Stimulated activated CD4-positive, alpha-beta T cell treated with anti-CD3 and anti-CD28 coated beads, Interleukin-4, amount 100 ng/mL, for 4 hours (primary cell): ENCODE measurements at places on chromosomes 2 and 18.

DNA sequence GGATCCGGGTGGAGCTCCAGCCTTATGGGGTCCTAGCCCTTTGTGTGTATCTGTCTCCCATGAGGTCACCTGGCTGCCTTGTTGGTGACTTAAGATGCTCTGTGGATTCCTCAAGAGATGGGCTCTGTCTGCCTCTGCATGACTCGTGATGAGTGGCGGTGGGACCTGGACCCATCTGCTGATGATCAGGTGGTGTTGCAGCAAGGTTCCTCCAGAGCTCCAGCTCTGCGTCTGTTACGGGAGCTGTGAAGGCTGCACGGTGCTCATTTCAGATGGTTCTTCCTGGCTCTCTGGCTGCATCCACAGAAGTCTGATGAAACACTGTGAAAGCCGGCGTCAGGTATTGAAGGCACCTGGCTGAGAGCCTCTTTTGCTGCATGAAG, 2.4 kb downstream of the AGAP1 start:
- DNase-seq = no peak

DNA sequence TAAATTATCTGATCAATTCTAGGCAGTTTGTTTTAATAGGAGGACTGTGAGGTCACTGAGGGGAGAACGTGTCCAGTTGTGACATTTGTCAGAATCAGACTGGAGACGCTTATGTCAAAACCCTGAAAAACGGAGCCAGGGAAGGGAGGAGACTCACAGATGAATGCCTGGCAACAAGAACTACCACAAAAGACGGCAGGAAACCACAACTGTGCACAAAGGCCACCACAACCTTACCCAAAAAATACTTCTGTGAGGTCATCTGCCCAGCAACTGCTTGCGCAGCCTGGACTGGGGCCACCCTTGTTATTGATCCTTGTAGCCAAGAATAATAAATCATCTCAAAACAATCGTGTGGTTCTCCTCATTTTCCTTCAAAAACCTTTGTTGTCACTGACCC, 173.0 kb upstream of the ALKAL2 start:
- no peak for DNase-seq

DNA sequence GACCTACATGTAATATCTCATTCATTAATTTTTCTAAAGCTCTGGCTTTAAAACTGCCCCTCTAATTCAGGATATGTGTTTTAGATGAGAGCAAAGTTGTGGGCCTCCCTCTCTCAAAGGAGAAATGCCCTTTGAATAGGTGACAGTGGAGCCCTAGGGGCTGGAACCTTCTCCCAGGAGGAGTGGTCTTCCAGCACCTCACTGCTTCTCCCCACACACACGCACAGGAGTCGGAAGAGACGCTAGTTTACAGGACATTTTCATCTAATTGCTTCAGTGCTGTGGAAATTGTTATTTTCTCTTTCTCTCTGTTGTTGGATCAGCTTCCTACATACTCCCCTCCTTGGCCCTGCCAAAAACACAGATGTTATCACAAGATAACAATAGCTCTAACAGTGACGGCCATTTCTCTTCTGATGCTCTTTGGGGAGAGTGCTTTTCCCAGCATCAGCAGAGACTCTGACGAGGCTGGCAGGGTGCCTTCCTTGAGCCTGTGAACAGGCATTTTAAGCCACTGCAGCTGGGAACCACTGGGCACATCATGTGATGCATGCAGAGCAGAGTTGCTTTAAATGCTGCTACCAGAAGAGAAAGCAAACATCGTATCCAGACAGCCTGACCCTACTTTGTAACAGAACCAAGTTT, 209.4 kb upstream of the SP5 start:
- no peak for DNase-seq

- DNase-seq = no peak
Observed at GRCh38 chr2:179467960-179468359, 203.3 kb upstream of the SESTD1 start.

DNA sequence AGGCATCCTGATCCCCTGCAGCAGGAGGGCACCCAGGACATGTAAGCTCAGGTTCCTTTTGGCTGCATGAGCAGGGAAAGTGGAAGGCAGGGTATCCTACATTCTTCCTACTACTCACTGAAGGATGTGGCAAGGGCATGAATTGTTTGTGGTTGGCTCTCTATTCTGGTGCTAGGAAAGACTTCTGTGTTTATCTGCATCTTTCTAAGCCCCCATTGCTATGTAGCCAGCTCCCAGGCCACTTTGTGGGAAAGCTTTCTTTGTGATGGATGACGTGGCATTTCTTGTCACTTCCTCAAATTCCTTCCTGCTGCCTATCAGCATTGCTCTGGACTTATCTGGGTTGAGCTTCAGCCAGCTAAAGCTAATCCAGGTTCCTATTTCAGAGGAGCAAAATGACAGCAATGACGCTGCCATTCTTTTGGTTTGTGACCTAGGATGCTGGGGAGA, 46.2 kb downstream of the MEIS1 start:
- no peak for DNase-seq

GRCh38 chr2:78718473-78718872, 307.0 kb upstream of the REG3G start:
- no peak for DNase-seq

DNA sequence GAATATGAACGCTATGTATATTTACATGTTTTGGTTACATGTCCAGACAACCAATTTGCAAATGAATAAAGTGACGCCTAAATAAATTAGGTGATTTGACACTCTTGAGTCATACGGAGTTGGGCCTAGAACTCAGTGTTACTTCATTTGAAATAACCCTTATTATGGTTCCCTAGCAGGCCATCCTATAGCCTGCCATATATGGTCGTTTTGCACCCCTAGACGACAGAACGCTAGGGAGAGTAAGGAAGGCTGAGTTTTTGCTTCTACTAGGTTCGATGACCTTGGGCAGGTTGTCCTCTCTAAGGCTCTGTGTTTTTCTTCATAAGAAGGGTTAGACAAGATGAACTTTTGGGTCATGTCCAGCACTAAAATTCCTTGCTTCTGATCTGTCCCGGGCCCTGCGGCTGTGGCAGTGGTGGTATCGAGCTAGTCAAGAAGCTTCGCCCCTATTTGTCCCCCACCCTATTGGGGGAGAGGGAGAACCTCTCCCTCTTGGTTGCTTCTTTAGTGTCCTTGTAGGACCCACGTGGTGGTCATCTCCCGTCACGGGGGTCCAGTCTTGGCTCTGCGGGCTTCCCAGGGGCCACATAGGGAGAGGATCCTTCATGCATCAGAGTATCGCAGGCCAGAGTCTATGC, 574 bp upstream of the EML4 start:
- no peak for DNase-seq

DNA sequence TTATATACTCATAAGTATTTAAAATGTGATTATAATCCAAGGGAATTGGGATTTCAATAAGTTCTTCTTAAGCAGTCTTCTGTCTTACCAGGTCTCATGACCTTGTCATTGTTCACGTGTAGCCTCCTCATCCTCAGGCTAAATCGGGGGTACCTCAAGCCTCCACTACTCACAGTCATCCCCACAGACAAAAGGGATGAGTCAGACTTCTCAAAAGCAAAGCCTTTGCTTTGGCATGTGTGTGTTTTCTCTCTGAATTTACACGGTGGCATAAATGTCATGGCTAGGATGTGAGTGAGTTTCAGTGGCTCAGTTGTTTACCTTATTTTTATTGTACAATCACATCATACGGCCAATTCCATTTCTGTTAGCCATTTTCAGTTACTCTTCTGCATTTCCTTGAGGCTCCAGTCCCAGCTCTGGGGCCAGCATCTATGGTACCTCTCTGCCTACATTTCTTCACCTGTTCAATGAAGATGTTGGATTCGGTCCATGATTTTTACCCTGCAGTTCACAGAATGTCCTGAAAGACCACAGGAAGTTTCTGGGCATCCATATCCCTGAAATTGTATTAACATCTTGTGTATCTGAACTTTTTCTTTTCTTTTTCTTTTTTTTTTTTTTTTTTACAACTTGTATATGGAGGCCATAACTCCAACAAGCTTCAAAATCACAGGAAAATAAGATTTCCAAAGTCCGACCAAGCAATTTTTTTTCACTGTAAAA, 195.3 kb downstream of the FHOD3 start:
- no peak for DNase-seq

DNA sequence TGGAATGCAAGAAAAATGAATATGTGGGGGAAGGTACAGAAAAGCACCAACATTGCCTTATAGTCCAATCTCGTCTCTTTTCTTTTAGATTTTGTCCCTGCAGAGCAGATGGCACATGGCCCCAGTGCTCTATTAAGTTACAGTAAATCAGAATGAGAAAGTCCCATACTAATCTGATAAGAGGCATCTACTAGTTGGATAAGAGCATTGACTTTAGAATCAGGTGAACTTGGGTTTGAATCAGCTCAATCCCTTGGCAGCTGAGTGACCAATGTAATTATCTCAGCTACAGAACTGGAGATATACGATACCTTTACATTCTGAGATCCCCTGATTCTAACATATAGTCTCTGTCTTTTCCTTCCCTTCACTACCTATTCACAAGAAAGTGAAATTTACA, 54.8 kb upstream of the PDE1A start:
- no peak for DNase-seq

GRCh38 chr18:24660956-24661355, 200.5 kb downstream of the HRH4 start:
- DNase-seq = no peak
